ENCODE measurements at places on chromosomes 12 and 14. TPM values are rescaled to one million over a fixed set of nuclear protein-coding genes. Genes with fewer than 3 reads are reported as not detected.

DNA sequence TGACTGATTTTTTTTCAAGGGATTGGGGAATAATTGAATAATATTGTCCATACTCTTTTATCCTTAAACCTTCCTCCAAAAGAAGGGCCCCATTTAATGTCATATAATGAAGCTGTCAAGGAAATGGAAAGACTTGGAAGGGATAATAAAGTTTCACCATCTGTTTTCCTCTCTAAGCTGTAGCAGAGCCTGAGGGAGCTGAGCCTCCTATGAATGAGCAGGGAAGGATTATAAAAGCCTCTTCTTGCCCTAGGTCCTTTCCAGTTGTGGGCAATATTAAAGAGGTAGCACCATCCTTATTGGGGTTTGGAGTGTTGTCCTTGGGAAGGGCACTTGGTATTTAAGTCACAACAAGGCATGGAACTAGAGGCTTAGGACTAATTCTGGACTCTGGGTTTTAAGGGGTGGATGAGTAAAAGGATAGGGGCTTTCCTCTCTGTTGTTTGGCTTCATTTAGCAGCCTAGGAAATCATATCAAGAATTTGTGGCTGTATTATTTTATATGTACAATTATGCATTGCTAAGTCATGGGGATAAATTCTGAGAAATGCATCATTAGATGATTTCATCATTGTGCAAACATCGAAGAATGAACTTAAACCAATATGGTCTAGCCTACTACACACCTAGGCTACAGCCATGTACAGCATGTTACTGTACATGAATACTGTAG lies 408.5 kb upstream of the DCN start:
- no peaks in the 10 kb centered on the region for H3K4me1 ChIP-seq
- no peaks in the 10 kb centered on the region for H3K27me3 ChIP-seq
- no peaks in the 10 kb centered on the region for H3K36me3 ChIP-seq
- DNase-seq: no peak
- H3K4me3 ChIP-seq: no peak overlapping the region
- H3K27ac ChIP-seq: no peak overlapping the region

DNA sequence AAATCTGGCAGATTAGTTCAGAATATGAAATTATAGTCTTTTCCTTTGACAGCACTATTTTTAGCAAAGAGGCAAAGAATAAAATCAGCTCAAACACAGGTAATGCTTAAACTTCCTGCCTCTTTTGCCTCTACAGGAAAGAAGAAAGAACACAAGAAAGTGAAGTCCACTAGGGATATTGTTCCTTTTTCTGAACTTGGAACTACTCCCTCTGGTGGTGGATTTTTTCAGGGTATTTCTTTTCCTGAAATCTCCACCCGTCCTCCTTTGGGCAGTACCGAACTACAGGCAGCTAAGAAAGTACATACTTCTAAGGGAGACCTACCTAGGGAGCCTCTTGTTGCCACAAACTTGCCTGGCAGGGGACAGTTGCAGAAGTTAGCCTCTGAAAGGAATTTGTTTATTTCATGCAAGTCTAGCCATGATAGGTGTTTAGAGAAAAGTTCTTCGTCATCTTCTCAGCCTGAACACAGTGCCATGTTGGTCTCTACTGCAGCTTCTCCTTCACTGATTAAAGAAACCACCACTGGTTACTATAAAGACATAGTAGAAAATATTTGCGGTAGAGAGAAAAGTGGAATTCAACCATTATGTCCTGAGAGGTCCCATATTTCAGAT lies 17.4 kb downstream of the TMPO start:
- no peaks in the 10 kb centered on the region for H3K27me3 ChIP-seq
- DNase-seq: peak; percentile 48
- no peak overlapping the region for H3K27ac ChIP-seq
- peaks cover 23% of the 10 kb centered on the region for H3K36me3 ChIP-seq

- H3K4me3 ChIP-seq: no peak overlapping the region
- no peaks in the 10 kb centered on the region for H3K4me1 ChIP-seq
- DNase-seq: no peak
- H3K36me3 ChIP-seq: no peaks in the 10 kb centered on the region
These were observed 74.3 kb downstream of the RFLNA start for GRCh38 chr12:124369055-124369826.

- peak; percentile 65 for DNase-seq
- no peaks in the 10 kb centered on the region for H3K36me3 ChIP-seq
- H3K4me1 ChIP-seq: no peaks in the 10 kb centered on the region
- H3K27me3 ChIP-seq: no peaks in the 10 kb centered on the region
- H3K27ac ChIP-seq: no peak overlapping the region
- H3K4me3 ChIP-seq: peak overlapping the region; percentile 20
These were observed 127.1 kb downstream of the FIGNL2 start for GRCh38 chr12:51721282-51721940.

- no peak overlapping the region for H3K27ac ChIP-seq
- no peaks in the 10 kb centered on the region for H3K27me3 ChIP-seq
- H3K4me1 ChIP-seq: no peaks in the 10 kb centered on the region
- no peak for DNase-seq
These were observed 253.9 kb upstream of the MDGA2 start for GRCh38 chr14:47929334-47929733.

GRCh38 chr14:105213361-105213760 lies 32.2 kb upstream of the NUDT14 start:
- H3K4me1 ChIP-seq: no peaks in the 10 kb centered on the region
- no peak overlapping the region for H3K4me3 ChIP-seq

GRCh38 chr12:89251342-89252271 lies 100.7 kb downstream of the DUSP6 start:
- H3K4me1 ChIP-seq: peaks cover 19% of the 10 kb centered on the region
- no peak overlapping the region for H3K4me3 ChIP-seq
- H3K27ac ChIP-seq: no peak overlapping the region

- H3K4me3 ChIP-seq: no peak overlapping the region
- no peak for DNase-seq
- no peaks in the 10 kb centered on the region for H3K36me3 ChIP-seq
- peaks cover 30% of the 10 kb centered on the region for H3K4me1 ChIP-seq
- H3K27me3 ChIP-seq: no peaks in the 10 kb centered on the region
These were observed 677.6 kb downstream of the NRXN3 start for GRCh38 chr14:78847801-78848200.

- peak; percentile 7 for DNase-seq
- peaks cover 17% of the 10 kb centered on the region for H3K4me1 ChIP-seq
- H3K36me3 ChIP-seq: no peaks in the 10 kb centered on the region
- no peak overlapping the region for H3K4me3 ChIP-seq
- H3K27ac ChIP-seq: no peak overlapping the region
- H3K27me3 ChIP-seq: no peaks in the 10 kb centered on the region
These were observed 10.9 kb downstream of the EVL start for GRCh38 chr14:100076133-100076532.

DNA sequence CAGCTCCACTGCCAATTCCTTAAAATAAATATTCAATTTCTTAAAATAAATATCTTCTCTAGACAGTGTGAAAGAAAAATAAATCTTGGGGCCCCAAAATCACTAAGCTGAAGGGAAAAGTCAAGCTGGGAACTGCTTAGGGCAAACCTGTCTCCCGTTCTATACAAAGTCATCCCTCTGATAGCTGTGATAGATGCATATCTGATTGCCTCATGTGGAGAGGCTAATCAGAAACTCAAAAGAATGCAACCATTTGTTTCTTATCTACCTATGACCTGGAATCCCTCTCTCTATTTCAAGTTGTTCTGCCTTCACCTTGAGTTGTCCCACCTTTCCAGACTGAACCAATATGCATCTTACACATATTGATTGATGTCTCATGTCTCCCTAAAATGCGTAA lies 889.8 kb downstream of the TRHDE start:
- no peak overlapping the region for H3K4me3 ChIP-seq
- no peak for DNase-seq
- no peak overlapping the region for H3K27ac ChIP-seq

GRCh38 chr12:98419795-98420404 lies 95.5 kb upstream of the TMPO start:
- no peaks in the 10 kb centered on the region for H3K27me3 ChIP-seq
- H3K36me3 ChIP-seq: no peaks in the 10 kb centered on the region
- peaks cover 24% of the 10 kb centered on the region for H3K4me1 ChIP-seq
- H3K27ac ChIP-seq: no peak overlapping the region

- H3K4me1 ChIP-seq: peaks cover 20% of the 10 kb centered on the region
- no peaks in the 10 kb centered on the region for H3K36me3 ChIP-seq
- peak within 1 kb of the TSS; percentile 24 for H3K4me3 ChIP-seq
- no peak within 1 kb of the TSS for H3K27ac ChIP-seq
- peaks cover 44% of the 10 kb centered on the region for H3K27me3 ChIP-seq
These were observed at the start of gene LRTM2 for GRCh38 chr12:1820191-1820895. Gene LRTM2 (plus strand): TSS chr12:1820565. CDS start chr12:1828149, 7,584 bp downstream.

DNA sequence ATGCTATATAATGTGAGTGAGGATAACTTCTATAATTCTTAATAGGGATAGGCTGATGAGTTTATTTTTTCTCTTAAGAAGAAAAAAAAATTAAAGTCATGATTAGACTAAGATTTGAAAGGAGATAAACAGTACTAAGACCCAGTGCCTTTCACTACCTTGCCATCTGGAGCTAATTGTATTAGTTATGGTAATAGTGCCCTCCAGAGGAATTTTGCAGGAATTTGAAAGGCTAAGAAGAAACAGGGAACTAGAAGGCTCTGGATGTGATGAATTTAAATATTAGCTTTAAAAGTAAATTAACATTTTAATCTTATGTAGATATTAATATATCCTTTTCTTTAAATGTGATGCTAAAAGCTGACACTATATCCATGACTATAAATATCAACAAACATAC lies 36.6 kb upstream of the PIK3C2G start:
- no peak overlapping the region for H3K4me3 ChIP-seq
- no peaks in the 10 kb centered on the region for H3K4me1 ChIP-seq
- peak; percentile 62 for DNase-seq
- no peaks in the 10 kb centered on the region for H3K27me3 ChIP-seq

GRCh38 chr12:132282031-132282949 lies 47.1 kb downstream of the GALNT9 start:
- H3K4me1 ChIP-seq: peaks cover 19% of the 10 kb centered on the region
- H3K4me3 ChIP-seq: no peak overlapping the region
- peaks cover 39% of the 10 kb centered on the region for H3K27me3 ChIP-seq
- no peak for DNase-seq

DNA sequence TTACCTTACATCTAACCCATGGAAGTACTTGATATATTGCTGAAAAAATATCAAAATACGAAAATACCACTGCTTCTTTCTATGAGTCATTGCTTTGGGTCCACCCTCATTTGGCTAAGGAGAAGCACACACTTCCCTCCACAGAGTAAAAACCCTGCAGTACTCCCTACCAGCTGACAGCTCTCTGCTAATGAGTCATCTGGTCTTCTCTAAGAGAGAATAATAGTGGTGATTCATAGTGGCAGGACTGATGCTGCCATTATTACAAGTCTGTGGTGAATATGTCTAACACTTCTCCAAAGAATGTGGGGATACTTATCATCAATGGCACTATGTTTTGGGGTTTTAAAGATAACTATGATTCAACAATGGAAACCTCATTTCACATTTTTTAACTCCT lies 90.7 kb downstream of the PPFIA2 start:
- H3K4me3 ChIP-seq: no peak overlapping the region
- no peaks in the 10 kb centered on the region for H3K36me3 ChIP-seq

- H3K36me3 ChIP-seq: no peaks in the 10 kb centered on the region
- H3K27ac ChIP-seq: no peak overlapping the region
- no peak overlapping the region for H3K4me3 ChIP-seq
- H3K4me1 ChIP-seq: no peaks in the 10 kb centered on the region
- no peaks in the 10 kb centered on the region for H3K27me3 ChIP-seq
These were observed 181.1 kb downstream of the SLC15A5 start for GRCh38 chr12:16096273-16096849.

GRCh38 chr12:58774731-58775130 lies 145.6 kb downstream of the LRIG3 start:
- H3K36me3 ChIP-seq: no peaks in the 10 kb centered on the region
- H3K27ac ChIP-seq: no peak overlapping the region
- no peak for DNase-seq
- no peak overlapping the region for H3K4me3 ChIP-seq
- H3K4me1 ChIP-seq: no peaks in the 10 kb centered on the region

DNA sequence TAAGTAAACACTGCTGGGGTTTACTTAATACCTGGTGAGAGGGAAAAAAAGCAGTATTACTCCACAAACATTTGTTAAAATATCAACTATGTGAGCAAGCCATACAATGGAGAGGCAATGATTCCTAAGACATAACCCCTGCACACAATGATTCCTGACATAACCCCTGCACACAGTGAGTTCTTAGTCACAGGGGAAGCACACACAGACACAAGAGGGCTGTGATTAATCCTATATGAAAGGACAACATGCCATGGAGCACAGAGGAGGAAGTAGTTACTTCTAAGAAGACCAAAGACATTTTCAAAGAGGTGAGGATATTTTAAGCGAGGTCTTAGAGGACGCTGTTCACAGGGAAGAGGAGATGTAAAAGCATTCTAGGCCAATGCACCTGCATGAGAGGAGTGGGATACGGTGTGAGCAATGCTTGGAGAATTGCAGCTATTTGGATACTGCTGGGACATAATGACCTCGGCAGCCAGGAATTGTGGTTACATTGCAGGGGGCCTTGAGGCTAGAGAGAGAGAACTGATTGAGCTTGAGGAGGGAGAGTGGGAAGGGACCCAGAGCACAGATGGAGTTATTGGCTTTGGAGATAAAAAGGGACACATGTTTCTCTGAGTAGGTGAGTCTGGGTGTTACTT lies 211.9 kb downstream of the APAF1 start:
- no peak overlapping the region for H3K4me3 ChIP-seq
- peak; percentile 44 for DNase-seq
- peak overlapping the region; percentile 25 for H3K27ac ChIP-seq
- H3K27me3 ChIP-seq: no peaks in the 10 kb centered on the region

DNA sequence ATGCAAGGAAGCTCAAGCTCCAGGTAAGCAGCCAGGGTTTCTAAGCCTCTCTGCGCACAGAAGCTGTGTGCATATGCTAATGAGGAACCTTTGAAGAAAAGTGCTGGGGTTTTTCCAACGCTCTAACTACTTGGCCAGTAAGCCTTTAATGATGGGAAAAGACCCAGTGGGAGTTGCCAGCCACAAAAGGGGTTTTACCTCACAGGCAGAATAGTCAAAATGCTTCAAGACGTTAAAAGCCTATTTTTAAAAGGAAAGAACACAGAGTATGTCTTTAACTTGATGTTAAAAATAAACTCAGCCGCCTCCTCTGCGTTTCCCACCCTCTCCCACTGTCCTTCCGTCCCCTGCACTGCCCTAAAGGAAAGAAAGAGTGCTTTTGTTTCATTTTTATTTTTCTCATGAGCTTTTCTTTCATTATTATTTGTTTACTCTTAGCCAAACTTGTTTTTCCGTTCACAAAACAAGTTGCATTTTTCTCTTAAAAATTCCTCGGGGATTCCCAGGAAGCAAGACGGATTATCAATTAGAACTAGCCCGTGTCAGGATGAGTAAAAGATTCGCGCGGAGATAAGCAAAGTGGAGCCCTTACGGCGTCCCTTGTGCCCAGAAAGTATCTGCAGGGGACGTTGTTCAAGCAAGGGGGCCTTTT lies 209.8 kb upstream of the NUDT4 start:
- H3K27ac ChIP-seq: peak overlapping the region; percentile 88
- peak overlapping the region; percentile 42 for H3K4me3 ChIP-seq
- H3K36me3 ChIP-seq: no peaks in the 10 kb centered on the region
- peak; percentile 84 for DNase-seq

The TMTC1 gene
- total RNA-seq: 16.1 TPM

The KCNA5 gene
- 0.19 TPM for total RNA-seq

The CACNA1C gene
- 2.7 TPM for total RNA-seq

The EID3 gene
- 4.3 TPM for total RNA-seq

The BCL11B gene
- 1.3 TPM for total RNA-seq

The FZD10 gene
- 0.81 TPM for total RNA-seq

The ANKRD33 gene
- total RNA-seq: 0.39 TPM
